Activated CD8-positive, alpha-beta T cell treated with anti-CD3 and anti-CD28 coated beads, Interleukin-2, amount 10 ng/mL, durations not matched to agents 7 days and 5 days (primary cell): ENCODE measurements at places on chromosomes 3 and 15. TPM values are rescaled to one million over a fixed set of nuclear protein-coding genes. Genes with fewer than 3 reads are reported as not detected.
A peak's percentile ranks its signal among the peaks of the same experiment; 100 is the strongest.

Gene GNAT1
- total RNA-seq, result not detected

Gene ACTC1
- not detected for total RNA-seq

Gene STAB1
- 0.05 TPM for total RNA-seq

Gene IL20RB
- 1.6 TPM for total RNA-seq

Gene SLC38A3
- not detected for total RNA-seq

GRCh38 chr15:50791486-50791885, 26.0 kb upstream of the SPPL2A start:
- H3K36me3 ChIP-seq, result no peaks in the 10 kb centered on the region
- no peak overlapping the region for H3K27ac ChIP-seq
- H3K4me1 ChIP-seq, result no peaks in the 10 kb centered on the region

GRCh38 chr15:90860942-90861675, 7.3 kb upstream of the FURIN start:
- no peaks in the 10 kb centered on the region for H3K27me3 ChIP-seq
- peaks cover 42% of the 10 kb centered on the region for H3K4me1 ChIP-seq
- no peaks in the 10 kb centered on the region for H3K36me3 ChIP-seq
- H3K4me3 ChIP-seq, result no peak overlapping the region
- no peak for DNase-seq
- no peak overlapping the region for H3K27ac ChIP-seq

GRCh38 chr3:185526349-185526951, 25.9 kb downstream of the LIPH start:
- H3K36me3 ChIP-seq, result no peaks in the 10 kb centered on the region
- no peaks in the 10 kb centered on the region for H3K4me1 ChIP-seq
- peaks cover 6% of the 10 kb centered on the region for H3K27me3 ChIP-seq
- H3K27ac ChIP-seq, result no peak overlapping the region
- H3K4me3 ChIP-seq, result no peak overlapping the region

DNA sequence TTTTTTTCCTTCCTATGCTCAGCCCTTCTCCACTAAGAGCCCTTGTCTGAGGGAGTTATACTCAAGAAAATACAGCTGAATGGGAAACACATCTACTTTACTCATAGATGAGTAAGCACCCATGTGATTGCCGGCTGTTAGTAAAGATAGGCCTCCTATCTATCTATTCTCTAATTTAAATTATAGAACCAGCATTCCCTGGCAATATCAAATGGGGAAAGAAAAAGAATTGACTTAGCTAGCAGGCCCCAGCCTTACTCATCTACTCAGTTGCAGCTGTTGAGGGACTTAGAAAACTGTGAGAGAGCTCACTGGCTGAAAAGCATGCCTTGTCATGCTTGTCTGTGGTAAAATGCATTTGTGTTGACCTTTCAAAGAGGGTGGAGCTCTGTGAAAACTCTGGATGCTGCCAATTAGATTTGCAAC, 116.9 kb upstream of the LRRFIP2 start:
- H3K27me3 ChIP-seq, result no peaks in the 10 kb centered on the region
- H3K36me3 ChIP-seq, result peaks cover 40% of the 10 kb centered on the region

GRCh38 chr15:70299931-70300869, 202.5 kb upstream of the TLE3 start:
- H3K27me3 ChIP-seq, result peaks cover 31% of the 10 kb centered on the region
- no peak overlapping the region for H3K4me3 ChIP-seq
- H3K27ac ChIP-seq, result peak overlapping the region; percentile 44
- peak; percentile 90 for DNase-seq
- no peaks in the 10 kb centered on the region for H3K36me3 ChIP-seq

- peaks cover 63% of the 10 kb centered on the region for H3K27me3 ChIP-seq
- H3K27ac ChIP-seq, result no peak overlapping the region
- no peaks in the 10 kb centered on the region for H3K4me1 ChIP-seq
- no peak for DNase-seq
- H3K4me3 ChIP-seq, result peak overlapping the region; percentile 17
Observed at GRCh38 chr3:124886168-124887056, 753 bp downstream of the ITGB5 start.

- H3K4me3 ChIP-seq, result no peak overlapping the region
- H3K27me3 ChIP-seq, result no peaks in the 10 kb centered on the region
- H3K27ac ChIP-seq, result no peak overlapping the region
- DNase-seq, result no peak
- H3K4me1 ChIP-seq, result no peaks in the 10 kb centered on the region
- no peaks in the 10 kb centered on the region for H3K36me3 ChIP-seq
Observed at GRCh38 chr3:173913974-173914421, 516.5 kb downstream of the NLGN1 start.

GRCh38 chr15:93019971-93020370, 69.0 kb downstream of the RGMA start:
- H3K36me3 ChIP-seq, result peaks cover 92% of the 10 kb centered on the region
- DNase-seq, result no peak
- H3K4me3 ChIP-seq, result no peak overlapping the region
- no peak overlapping the region for H3K27ac ChIP-seq
- H3K4me1 ChIP-seq, result peaks cover 45% of the 10 kb centered on the region

GRCh38 chr3:13507570-13508339, 27.6 kb downstream of the HDAC11 start:
- no peak overlapping the region for H3K27ac ChIP-seq
- no peaks in the 10 kb centered on the region for H3K36me3 ChIP-seq
- H3K4me1 ChIP-seq, result no peaks in the 10 kb centered on the region
- H3K27me3 ChIP-seq, result no peaks in the 10 kb centered on the region
- no peak overlapping the region for H3K4me3 ChIP-seq

GRCh38 chr3:42042747-42043098, 48.4 kb upstream of the TRAK1 start:
- no peaks in the 10 kb centered on the region for H3K27me3 ChIP-seq
- H3K36me3 ChIP-seq, result peaks cover 3% of the 10 kb centered on the region
- no peak overlapping the region for H3K4me3 ChIP-seq
- H3K27ac ChIP-seq, result no peak overlapping the region

DNA sequence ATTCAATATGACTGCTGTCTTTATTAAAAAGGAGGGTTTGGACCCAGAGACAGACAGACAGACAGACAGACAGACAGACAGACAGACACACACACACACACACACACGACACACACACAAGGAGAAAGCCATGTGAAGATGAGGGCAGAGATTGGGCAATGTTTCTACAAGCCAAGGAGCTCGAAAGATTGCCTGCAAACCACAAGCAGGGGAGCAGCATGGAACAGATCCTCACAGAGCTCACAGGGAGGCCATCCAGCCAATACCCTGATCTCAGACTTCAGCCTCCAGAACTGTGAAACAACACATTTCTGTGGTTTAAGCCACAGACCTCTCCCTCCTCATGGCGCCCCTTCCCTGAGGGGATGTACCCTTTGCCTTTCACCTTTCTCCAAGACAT, 35.8 kb upstream of the ABHD2 start:
- H3K27me3 ChIP-seq, result no peaks in the 10 kb centered on the region
- no peak overlapping the region for H3K4me3 ChIP-seq
- no peak for DNase-seq
- peaks cover 16% of the 10 kb centered on the region for H3K4me1 ChIP-seq
- no peak overlapping the region for H3K27ac ChIP-seq
